Stimulated activated CD4-positive, alpha-beta T cell treated with anti-CD3 and anti-CD28 coated beads, Interleukin-1b, Interleukin-23, amount 100 ng/mL, for 1 hour (primary cell): ENCODE measurements at places on chromosomes 5 and 9.

DNA sequence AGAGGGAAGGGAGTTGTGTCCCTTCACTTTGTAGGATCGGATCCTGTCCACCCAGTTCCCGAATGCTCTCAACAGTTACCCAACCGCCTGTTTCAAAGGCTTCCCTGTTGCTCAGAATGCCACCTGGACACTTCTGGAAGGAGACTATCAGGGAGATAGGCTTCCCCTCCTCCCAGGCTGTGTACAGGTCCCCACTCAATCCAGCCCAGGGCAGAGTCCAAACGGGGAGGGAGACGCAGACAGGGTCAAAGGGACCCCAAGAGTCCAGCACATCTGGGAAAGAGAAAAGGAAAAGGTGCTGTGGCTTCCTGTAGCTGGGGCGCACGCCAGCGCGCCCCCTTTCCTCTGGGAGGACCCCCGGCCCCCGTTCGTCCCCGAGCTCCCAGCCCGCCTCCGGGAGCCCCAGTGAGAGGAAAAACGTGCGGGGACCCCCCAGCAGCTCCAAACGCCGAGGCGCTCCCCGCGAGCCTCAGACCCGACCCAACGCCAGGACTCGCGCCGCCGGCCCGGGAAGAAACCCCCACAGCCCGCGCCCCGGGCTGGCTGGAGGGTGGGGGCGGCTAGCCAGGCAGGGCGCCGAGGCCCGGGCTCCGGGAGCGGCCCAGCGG, 640 bp downstream of the SURF4 start:
- no peak for DNase-seq

DNA sequence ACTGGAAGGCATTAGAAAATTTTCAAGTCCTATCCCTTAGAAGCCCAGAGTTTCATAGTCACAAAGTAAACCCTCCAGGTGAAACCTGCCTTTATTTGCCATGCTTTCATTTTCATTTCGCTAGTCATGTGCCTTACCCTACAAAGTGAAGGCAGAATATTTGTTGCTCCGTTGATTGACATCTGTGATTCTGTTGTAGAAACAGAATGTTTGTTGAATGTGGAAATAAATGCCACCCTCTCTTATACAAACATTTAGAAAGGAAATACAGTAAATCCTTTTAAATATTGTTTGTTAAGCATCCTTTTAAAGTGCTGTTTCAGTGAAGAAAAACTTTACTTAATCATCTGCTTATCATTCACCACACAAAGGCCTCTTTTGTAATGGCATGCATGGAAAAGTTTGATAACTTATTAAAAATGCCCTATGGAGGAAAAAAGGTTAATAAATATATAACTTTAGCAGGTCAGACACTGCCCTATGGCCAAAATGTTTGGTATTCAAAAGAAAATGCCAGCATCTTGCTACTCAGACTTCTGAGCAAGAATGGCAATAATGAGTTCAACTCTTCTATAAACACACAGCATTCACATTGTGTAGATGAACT, 34.3 kb upstream of the CAST start:
- DNase-seq: no peak

- no peak for DNase-seq
Measured at GRCh38 chr5:170144286-170145023, 38.8 kb downstream of the FOXI1 start.

DNA sequence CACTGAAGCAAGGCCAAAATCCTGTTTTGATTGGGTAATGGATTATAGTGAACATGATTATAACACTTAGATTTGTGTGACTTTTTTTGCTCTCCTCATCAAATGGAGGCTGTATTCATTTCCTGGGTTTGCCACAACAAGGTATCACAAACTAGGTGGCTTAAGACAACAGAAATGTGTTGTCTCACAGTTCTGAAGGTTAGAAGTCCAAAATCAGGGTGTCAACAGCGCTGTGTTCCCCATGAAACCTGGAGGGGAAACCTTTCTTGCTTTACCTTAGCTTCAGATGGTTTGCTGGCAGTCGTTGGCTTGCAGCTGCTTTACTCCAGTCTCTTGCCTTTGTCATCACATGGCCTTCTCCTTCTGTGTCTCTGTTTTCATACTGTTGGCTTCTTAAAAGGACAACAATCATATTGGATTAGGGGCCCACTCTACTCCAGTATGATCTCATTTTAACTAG, 32.4 kb downstream of the CDC42SE2 start:
- no peak for DNase-seq

- no peak for DNase-seq
Measured at GRCh38 chr5:116621599-116621998, 47.0 kb upstream of the SEMA6A start.

GRCh38 chr5:81639556-81639955, 111.3 kb downstream of the SSBP2 start:
- DNase-seq: no peak

DNA sequence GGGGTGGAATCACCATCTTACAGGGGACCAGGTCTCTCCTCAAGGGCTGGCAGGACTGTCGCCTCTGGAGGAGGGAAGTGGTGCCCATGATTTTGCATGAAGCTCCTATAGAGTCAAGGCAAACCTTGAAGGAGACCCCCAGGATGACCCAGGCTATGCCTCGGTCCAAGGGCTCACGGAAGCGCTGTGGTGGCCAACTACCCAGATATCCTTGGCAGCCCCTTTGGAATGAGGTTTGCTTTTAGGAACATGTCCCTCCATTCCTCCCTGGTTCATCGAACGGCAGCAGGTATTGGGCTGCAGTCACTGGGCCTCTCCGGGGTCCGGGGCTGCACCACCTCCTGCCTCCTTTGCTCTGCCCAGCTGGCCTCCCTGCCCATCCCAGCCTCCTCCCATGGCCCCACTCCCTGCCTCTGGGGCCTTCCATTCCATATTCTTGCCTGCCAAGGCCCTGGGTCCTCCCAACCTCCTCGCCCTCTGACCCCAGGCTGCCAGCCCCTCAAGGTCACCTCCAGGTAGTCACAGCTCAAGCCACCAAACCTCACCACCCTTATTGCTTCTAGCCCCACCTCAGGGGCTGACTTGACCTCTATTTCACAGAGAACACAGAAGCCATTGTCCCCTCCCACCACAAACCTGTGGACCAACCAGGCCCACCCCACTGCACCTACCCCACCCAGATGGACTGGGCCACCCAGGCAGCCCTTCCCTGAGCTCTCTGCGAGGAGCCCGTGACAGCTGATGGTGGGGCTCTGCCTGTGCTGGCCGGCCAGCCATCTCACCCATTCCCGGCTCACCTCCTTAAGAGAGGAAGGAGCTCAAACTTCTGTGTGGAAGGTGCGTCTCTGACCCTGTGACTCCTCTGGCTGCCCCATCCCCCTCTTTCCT, 3.6 kb upstream of the IL3 start:
- DNase-seq: no peak

- no peak for DNase-seq
Measured at GRCh38 chr5:163503106-163504078, 2.0 kb upstream of the MAT2B start.
